ENCODE measurements at places on chromosomes 16 and 17.

DNA sequence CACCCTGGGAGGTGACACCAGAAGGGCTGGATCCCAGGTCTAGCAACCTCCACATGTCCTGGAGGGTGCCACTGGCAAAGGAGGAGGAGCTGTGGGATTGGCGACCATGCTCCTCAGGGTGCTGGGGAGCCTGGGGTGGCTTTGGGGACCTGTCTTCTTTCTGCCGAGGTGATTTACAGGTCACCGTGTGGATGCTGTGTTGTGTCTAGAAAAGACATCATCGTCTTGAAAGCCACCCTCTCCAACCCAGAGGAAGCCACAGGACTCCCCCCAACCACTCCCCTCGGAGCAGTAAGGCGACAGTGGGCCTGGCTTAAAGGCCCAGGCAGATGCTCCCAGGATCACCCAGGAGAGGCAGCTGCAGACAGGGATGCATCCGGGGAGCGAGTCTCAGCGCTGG is 29.7 kb upstream of the FASN start:
- no peak for DNase-seq

DNA sequence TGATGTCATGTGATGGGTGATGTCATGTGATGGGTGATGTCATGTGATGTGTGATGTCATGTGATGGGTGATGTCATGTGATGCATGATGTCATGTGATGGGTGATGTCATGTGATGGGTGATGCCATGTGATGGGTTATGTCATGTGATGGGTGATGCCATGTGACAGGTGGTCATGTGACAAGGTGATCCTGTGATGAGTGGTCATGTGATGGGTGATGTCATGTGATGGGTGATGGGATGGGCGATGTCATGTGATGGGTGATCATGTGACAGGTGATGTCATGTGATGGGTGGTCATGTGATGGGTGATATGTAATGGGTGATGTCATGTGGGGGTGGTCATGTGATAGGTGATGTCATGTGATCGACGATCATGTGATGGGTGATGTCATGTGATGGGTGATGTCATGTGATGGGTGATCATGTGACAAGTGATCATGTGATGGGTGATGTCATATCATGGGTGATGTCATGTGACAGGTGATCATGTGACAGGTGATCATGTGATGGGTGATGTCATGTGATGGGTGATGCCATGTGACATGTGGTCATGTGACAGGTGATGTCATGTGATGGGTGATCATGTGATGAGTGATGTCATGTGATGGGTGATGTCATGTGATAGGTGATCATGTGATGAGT is 17.2 kb downstream of the CD300LB start:
- peak; percentile 17 for DNase-seq

DNA sequence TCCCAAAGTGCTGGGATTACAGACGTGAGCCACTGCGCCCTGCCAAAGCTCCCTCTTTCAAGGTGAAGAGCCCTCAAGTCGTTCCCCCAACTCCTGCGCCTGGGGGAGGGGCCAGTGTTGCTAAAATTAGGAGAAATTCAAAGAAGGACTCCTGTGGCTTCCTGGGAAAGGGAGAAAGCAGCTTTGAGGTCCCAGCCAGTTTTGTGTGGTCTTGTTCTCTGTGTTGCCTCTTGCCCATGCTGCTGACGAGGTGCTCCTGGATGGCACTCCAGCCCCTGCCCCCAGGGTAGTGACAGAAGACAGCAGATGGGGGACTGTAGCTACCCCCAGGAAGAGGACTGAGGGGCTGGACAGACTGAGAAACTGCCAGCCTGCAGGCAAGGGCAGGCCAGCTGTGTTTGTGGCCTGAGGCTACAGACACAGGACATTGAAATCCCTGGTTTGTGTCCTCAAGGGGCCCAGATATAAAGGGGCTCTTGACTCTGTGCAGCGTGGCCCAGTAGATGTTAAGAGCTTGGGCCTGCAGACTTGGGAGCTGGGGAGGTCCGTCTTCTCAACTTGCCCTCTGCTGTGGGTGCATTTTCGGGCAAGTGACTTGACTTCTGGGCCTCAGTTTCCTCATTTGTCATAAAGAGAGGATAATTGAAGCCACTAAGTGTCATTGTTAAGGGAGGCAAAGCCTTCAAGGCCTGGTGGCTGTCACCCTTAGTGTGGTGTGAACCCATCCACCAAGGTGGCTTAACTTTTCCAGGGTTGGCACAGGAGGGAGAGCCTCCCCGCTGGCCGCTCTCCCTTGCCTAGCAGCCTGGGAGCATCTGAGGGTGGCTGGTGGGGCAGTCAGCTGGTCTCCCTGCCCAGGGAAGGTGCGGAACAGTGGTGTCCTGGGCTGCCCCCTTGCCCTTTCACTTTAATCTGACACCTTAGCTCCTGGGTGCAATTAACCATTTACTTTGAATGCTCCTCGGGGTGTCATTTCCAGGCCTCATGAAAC is 4.1 kb downstream of the UBALD2 start:
- DNase-seq: no peak

DNA sequence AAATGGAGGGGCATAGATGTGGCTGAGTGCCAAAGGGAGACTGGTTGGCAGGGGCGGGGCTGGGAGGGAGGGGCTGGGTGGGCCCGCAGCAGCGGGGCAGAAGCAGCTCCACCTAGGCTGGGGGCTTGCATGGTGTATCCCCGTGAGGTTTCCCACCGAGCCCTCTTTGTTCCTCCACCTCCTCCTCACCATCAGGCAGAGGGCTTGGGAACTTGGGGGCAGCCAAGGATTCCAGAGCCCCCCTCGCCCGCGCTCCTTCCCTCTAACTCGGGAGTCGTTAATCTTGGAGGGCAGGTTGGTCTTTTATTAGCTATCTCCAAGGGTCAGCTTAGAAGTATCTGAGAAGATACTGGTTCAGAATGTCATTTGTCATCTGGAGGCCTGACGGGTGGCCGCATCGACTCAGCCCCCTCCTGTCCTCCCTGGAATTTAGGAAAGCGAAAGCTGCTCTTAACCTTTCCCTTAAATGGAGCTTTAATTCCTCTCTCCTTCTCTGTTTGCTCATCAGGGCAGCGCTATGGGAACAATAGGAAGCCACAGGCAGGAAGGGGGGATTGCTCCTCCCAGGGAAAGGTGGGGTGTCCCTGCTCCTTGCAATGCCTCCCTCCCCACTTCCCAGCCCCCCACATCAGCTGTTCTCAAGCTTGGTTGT is 274.3 kb upstream of the XYLT1 start:
- DNase-seq: no peak

GRCh38 chr16:75913958-75914357 is 187.7 kb upstream of the CPHXL start:
- no peak for DNase-seq

DNA sequence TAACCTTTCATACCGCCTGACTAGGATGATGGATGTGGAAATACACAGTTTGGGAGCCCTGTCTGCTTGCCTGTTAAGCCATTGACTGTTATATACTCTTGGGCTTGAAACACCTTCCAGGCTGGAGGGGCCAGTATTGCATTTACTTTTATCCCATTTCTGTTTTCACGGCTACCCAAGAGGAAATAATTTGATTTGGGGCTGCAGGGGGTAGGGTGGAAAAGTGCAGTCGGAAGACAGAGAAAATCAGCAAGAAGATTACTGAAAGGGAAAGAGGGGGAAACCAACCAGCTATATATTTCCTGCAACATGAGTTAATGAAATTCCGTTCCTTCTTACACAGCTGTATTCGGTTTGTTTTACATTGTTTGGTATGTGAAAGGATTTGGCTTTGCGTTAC is 202.5 kb downstream of the CDH13 start:
- no peak for DNase-seq

DNA sequence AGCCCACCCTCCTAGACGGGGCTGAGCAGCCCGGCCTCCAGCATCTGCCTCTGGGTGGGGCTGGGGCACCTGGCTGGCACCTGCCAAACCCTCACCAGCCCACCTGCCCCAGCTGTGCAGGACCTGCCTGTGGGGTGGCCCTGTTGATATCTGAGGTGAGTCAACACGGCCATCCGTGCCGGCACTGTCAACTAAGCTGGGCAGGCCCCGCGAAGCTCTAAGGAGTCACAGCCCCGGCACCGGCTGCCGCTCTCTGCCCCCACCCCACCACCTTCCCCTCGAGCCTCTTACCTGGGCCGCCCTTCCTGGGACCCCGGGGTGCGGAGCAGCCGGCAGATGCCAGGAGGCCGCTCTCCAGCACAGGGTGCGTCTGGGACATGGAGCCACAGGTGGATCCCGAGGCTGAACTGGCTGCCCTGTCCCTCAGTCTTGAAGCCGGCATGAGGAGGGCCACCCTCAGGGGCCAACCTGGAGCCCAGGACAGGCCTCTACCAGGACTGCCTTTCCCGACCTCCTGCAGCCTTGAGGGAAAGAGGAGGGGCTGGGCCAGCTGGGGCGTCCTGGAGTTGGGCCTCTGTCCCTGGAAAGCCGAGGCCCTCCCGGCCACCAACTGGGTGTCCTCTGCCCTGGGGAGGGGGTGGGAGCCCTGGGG is 515 bp downstream of the CBFA2T3 start:
- no peak for DNase-seq

DNA sequence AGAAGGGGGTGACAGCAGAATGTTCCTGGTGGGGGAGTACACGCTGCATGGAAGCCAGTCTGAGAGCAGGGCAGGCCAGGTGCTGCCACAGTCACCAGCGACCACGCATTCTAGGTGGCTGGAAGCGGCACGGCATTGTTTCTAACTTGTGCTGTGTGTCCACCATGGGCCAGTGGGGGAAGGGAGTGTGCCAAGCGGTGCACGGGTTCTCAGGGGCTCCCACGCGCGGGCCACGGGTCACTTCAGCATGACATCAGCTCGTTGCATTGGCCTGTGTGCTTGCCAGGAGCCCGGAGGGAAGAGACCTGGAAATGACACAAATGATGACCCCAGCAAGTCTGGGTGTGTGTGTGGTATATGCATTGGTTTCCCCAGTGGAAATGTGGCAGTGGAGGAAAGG is 164.9 kb upstream of the PLCG2 start:
- DNase-seq: no peak

- no peak for DNase-seq
These were observed 13.1 kb upstream of the MRPS23 start for GRCh38 chr17:57862694-57863667.

DNA sequence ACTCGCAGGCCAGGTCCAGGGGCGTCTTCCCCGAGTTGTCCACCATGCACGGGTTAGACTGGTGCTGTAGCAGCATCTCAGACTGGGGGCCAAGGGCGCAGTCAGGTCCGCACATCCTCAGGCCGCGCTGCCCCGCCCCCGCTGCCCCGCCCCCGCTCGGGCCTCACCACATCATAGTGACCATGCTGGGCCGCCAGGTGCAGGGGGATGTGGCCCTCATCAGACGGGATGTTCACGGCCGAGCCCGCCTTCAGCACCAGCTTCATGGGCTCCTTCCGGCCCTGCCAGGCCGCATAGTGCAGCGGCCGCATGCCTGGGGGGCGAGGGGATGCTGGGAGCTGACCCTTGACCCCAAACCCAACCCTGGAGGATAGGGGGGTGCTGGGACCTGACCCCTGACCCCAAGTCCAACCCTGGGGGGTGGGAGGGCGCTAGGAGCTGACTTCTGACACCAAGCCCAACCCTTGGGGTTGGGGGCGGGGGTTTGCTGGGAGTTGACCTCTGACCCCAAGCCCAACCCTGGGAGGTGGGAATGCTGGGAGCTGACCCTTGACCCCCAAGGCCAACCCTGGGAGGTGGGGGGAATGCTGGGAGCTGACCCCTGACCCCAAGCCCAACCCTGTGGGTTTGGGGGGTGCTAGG is 7.0 kb downstream of the CASKIN1 start:
- DNase-seq: no peak

DNA sequence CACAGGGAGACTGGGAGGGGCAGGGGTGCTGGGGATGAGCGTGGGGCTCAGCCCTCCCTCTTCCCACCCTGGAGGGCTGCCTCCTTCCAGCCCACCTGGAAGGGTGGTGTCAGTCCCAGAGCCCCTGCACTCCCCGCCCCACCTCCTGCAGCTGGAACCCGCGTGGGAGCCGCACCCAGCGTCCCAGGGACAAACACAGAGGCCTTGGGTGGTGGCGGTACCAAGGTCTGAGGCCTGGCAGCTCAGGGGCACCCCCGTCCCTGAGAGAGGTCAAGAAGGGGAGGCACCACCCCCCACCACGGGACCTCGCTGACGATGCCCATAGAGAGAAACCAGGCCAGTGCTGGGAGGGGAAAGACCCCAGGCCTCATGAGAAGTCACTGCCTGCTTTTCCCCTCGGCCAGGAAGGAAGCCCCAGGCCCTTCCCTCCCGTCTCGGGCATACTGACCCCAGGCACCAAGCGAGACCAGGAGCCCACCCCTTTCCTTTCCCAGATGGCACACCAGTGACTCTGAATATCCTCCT is 4.1 kb downstream of the HS3ST6 start:
- no peak for DNase-seq

DNA sequence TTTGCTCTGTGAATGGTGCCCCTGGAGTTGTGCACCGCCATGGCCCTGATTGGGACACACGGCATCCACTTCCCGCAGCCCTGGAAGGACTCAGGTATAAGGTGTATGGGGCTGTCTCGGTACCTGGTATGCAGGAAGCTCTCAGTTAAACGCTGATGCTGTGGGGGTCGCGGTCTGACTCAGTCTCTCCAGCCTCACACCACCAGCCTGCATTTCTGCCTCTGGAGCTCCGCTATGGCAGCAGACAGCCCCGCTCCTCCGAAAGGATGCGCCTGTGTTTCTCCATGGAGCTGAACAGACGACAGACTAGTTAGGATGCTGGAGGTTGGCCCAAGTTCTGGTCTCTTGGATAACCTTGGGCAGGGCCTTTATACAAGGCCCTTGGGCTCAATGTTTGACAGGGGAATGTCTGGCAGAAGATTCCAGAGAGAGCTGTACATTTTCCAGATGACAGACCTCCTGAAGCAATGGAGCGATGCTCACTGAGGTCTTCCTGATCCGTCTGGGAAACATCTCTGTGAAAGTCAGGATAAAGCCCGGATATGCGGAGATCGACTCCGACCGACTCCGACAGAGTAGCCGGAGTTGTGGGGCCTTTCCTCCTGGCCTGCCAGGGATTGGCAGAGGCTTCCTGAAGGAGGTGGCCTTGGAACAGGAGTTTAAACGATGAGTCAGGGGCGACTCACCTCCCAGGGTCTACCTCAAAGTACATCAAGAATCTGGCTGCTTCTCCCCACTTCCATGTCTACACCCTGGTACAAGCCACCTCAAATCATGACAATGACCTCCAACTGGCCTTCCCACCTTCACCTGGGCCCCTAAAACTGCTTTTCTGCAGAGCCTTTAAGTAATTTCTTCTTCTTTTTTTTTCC is 21.9 kb upstream of the BCAR1 start:
- DNase-seq: no peak
